ENCODE measurements at places on chromosomes 4 and X.

DNA sequence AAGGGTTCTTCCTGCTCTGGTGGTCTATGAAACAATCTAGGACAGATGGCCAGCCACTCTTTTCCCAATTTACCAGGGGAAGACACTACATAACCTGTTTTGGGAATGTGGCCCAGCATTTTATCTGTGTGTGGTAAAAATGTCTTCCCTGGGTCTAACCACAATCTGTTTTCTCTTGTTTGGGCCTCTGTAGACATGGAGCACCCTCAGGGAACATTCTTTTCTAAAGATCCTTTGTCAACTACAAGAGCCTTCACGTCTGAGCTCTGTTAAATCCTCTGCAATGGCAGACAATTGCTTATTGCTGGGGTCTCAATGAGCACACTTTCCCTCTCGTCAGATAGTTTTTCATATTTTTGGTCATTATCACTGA, 35.5 kb downstream of the PLAC1 start:
- DNase-seq: no peak

- no peak for DNase-seq
These were observed 115.2 kb upstream of the LRPAP1 start for GRCh38 chr4:3647421-3647820.

GRCh38 chr4:147547314-147548056, 66.6 kb downstream of the EDNRA start:
- DNase-seq: no peak

DNA sequence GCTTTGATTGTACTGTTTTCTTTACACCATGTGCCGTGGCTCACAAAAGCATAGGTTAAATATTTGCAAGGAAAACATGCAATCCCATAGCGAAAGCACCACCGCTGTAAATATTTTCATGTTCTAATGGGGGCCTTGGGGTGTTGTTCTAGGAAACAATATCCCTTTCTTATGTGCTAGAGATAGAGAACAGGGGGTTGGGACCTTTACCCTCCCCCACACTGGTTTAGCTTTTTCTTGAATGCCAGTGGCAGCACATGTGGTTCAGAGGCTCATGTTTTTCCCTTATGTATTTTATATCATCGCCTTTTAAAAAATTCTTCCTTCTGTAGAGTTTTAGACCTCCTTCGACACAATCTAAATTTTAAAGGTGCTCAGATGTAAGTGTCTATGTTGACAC, 422.6 kb upstream of the TENM3 start:
- DNase-seq: no peak

DNA sequence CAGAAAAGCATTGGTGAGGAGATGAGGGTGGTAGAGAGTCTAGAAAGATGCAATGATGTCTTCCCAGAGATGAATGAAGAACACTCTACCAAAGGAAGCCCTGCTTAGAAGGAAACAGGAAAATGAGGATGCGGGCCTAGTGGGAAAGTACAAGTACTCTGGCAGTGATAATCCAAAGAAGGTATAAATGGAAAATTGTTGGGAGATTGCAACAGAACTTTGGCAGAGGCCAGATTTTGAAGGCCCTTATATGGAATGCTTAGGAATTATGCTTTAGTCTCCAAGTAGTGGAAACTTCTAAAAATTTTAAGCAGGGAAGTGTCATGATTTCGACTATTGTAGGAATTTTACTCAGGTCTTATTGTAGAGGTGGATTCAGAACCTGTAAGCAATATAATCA, 11.0 kb downstream of the ARSJ start:
- no peak for DNase-seq

DNA sequence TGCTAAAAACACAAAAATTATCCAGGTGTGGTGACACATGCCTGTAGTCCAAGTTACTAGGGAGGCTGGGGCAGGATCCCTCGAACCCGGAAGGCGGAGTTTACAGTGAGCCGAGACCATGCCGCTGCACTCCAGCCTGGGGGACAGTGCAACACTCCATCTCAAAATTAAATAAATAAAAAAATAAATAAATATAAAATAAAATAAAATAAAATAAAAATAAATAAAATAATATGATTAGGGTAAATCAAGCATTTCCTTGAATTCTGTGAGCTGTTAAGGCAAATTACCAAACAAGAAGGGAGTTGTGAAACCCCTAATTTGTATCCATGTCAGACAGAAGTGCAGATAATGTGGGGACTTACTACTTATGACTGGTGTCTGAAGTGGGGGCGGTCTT, 1928.9 kb upstream of the IGFBP7 start:
- no peak for DNase-seq

Measured in ureter (tissue), 1 donor.